ENCODE measurements at places on chromosomes 4 and X. TPM values are rescaled to one million over a fixed set of nuclear protein-coding genes. Genes with fewer than 3 reads are reported as not detected.

DNA sequence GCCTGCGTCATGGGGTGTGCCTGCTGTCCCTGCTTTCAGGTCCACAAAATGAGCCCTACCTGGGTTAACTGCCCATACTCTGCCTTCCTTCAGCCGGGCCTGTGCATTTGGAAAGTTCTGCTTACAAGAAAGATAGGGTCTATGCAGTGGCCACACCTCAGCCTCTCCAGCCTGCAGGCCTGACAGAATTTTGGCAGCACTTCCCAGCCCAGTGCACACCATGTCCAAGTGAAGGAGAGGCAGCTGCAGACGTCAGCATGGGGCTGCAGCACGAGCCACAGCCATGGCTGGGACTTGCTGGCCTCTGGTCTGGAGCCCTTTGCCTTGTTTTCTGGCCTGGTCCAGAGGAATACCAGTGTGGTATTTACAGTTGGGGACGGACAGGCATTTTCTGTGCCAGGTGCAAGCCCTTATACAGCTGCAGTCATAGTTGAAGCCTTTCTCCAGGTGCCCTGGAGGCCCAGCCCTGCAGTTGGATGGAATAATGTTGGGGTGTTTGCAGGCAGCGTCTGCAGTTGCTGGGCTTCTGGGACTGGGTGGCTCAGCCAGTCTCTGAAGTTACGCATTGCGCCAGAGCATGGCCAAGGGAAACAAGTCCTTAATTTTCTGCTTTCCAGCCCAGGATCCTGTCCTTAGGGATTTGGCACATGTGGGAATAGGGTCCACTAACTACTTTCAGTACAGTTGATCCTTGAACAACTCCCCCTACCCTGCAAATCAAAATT lies 26.2 kb downstream of the JADE1 start:
- DNase-seq, result no peak

Gene TMSB15C
- total RNA-seq, result 5.3 TPM

DNA sequence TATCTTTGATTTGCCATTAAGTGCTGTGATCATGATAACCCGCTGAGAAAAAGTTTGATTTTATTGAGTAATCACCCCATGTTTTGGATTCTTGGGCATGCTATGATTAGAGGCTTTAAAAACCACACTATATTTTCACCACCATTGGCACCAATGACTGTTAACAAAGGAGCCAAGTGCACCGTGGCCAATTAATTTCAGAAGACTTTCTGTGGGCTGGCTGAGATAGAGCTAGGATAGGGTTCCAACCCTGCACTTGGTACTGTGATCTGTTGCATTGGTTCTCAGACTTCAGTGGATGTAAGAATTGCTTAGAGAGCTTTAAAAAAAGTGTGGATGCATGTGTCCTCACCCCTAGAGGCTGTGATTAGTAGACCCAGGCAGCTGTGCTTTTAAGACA lies 32.4 kb downstream of the OCRL start:
- DNase-seq, result no peak

Gene SFRP2
- total RNA-seq, result not detected

- no peak for DNase-seq
Observed at GRCh38 chr4:87025614-87026041, 90.8 kb downstream of the AFF1 start.

DNA sequence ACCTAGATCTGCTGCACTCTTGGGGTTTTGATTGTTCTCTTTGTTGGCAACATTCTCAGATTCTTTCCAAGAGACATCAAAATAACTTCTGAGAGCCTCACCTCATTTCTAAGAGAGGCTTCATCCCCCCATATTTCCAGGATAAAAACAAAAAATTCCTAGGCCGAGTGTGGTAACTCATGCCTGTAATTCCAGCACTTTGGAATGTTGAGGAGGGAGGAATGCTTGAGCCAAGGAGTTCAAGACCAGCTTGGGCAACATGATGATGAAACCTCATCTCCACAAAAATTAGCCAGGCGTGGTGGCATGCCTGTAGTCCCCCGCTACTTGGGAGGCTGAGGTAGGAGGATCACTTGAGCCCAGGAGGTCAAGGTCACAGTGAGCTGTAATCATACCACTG lies 477.0 kb downstream of the INPP4B start:
- no peak for DNase-seq

Gene L1CAM
- 0.16 TPM for total RNA-seq

DNA sequence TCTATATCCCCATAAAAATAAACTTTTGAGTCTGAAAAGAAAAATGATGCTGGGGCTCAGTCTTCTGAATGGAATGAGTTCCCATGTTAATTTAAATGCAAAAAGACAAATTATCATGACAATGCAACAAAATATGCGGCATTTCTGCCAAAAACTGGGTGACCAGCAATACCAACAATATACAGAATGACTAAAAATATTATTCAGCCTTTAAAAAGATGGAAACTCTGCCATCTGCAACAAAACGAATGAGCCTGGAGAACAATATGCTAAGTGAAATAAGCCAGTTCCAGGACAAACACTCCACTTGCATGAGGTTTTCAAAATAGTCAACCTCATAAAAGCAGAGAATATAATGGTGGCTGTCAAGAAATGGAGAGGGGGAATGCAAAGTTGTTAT lies 558.5 kb downstream of the IL15 start:
- no peak for DNase-seq

GRCh38 chr4:1866189-1866661 lies 5.0 kb upstream of the NSD2 start:
- no peak for DNase-seq

Gene FGF16
- total RNA-seq, result not detected

DNA sequence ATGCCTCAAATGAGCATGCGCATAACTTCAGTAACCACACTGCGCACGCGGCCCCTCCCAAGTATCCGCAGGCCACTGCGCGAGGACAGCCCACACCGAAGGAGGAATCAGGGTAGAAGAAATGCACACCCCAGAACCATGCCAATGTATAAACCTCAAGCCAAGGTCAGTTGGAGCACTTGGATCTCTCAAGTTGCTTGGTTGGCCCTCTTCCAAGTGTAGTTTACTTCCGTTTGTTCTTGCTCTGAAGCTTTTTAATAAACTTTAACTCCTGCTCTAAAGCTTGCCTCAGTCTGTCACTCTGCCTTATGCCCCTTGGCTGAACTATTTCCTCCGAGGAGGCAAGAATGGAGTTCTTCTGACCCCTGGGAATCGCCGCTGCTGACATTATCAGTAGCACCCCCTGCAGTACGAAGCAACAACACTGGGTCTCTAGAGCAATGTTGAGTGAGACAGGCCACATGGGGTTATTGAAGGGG lies 22.0 kb upstream of the SPINK2 start:
- no peak for DNase-seq

DNA sequence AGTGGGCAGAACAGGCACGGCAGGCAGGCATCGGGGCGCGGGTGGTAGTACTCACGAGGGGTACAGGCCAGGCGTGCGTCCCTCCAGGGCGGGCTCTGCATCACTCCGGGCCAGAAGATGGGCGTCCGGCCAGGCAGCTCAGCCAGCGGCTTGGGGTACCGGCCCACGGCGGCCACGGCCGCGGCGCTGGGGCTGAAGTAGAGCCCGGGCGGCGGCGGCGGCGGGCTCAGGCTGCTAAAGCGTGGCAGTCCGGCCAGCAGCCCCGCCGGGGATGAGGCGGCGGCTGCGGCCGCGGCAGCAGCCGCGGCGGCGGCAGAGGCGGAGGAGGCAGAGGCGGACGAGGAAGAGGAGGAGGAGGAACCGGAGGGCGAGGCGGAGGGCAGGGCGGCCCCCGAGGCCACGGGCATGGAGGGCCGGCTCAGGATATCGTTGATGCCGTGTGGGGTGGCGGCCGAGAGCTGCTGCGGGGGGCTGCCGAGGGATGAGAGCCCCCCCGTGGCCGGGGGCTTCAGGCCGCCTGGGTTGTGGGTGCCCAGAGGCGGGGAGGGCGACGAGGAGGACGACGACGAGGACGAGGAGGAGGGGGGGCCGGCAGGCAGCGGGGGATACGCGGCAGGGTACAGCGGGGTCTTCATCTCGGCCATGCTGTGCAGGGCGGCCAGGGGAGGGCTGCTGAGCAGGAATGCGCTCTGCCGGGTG lies 1.4 kb downstream of the NKX6-1 start:
- no peak for DNase-seq

Gene ZAR1
- not detected for total RNA-seq

- DNase-seq, result no peak
Observed at GRCh38 chr4:76233083-76233482, 18.4 kb upstream of the FAM47E start.

Gene GPRIN3
- total RNA-seq, result 6.5 TPM

- no peak for DNase-seq
Observed at GRCh38 chr4:157978680-157979361, 194.0 kb downstream of the GASK1B start.

DNA sequence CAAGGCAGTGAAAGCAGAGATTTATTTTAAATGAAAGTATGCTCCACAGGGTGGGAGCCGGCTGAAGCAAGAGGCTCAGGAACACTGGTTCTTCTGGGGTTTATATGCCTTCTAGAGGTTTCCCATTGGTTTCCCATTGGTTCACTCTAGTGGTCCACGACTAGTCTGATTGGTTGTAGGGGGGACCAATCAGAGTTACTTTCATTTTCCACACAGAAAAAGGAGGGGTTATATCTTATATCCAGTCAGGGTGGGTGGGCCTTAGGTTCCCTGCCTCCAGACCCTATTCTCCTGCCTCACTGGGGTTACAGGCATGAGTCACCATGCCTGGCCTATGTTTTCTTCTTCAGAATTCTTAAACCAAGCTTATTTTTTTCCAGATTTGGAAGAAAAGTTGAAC lies 101.6 kb downstream of the KLHL8 start:
- DNase-seq, result no peak

DNA sequence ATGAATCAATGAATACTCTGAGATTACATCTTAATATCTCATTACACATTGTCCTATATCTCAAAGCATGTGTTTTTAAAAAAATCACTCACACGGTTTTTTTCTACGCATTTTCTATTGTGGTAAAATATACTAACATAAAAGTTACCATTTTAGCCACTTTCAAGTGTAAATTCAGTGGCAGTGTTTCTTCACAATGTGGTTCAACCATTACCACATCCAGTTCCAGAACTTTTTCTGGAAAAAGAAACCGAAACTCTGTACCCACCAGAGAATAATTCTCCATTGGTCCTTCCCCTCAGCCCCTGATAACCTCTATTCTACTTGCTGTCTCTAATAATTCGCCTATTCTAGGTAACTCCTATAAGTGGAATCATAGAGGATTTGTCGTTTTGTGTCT lies 35.3 kb upstream of the ACSL1 start:
- no peak for DNase-seq

Gene DGAT2L6
- total RNA-seq, result not detected

Gene CT45A1
- total RNA-seq, result not detected

DNA sequence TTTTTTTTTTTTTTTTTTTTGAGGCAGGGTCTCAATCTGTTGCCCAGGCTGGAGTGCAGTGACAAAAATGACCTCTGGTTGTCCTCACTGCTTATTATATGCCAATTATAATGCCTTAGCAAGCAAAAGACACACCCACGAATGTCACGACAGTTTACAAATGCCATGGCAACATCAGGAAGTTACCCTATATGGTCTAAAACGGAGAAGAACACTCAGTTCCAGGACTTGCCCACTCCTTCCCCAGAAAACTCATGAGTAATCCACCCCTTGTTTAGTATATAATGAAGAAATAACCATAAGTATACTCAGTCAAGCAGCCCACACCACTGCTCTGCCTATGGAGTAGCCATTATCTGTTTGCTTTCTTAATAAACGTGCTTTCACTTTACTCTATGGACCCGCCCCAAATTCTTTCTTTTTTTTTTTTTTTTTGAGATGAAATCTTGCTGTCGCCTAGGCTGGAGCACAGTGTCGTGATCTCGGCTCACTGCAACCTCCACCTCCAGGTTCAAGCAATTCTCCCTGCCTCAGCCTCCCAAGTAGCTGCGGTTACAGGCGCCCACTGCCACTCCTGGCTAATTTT lies 106.2 kb downstream of the SMIM20 start:
- DNase-seq, result no peak

DNA sequence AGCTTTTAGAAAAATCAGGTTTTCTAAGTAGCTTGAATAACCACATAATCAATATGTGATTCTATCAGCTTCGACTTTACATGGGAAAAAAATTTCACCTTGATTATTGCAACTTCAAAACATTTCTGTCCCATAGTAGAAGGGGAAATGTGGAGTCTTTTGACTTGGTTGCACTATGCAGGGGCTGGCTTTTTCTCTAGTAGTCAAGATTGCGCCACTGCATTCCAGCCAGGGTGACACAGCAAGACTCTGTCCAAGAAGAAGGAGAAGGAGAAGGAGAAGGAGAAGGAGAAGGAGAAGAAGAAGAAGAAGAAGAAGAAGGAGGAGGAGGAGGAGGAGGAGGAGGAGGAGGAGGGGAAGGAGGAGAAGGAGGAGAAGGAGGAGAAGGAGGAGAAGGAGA lies 84.9 kb downstream of the MAML3 start:
- no peak for DNase-seq

Gene FGA
- not detected for total RNA-seq

Gene PAGE2
- not detected for total RNA-seq

DNA sequence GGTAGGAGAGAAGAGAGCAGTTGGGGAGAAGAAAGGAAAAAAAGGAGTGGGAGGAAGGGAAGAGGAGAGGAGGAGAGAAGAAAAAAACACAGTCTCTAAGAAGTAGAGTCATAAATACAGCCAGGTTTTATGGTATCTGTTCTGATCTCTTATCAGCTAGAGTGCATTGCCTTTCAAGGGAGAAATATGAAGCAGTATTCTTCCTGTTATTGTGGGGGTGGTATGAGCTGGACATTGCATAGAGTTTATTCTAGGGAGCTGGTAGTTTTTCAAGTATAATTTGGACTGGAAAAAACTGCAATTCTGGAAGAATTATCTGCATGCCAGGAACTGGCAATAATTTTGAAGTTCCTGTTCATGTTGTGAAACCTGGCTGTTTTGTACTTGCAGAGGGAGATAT lies 54.9 kb upstream of the TAB3 start:
- no peak for DNase-seq

DNA sequence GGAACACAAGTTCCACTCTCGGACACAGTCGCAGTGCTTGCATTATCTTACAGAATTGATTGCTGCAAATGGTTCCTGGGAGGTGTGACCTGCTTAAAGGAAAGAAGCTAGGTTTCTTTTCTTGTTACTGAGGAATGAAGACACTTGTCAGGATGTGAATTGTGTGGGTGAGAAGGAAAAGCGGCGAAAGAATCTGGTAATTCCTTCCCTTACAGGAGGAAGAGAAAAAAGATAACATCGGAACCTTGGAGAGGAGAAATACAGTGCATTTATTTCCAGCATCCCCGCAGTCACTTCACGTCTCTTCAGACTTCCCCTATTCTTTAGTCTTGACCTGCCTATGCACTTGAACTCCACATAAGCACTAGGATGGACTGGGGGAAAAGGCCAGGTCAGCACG lies 389 bp upstream of the CCSER1 start:
- DNase-seq, result no peak

GRCh38 chrX:124335598-124335997 lies 3.1 kb downstream of the TEX13D start:
- DNase-seq, result no peak

Gene TBC1D8B
- total RNA-seq, result 0.88 TPM

Gene TMEM150C
- total RNA-seq, result not detected

GRCh38 chr4:9936129-9936644 lies 85.1 kb downstream of the SLC2A9 start:
- no peak for DNase-seq

GRCh38 chrX:154396973-154397887 lies 947 bp upstream of the RPL10 start:
- DNase-seq, result no peak

Measured in naive thymus-derived CD8-positive, alpha-beta T cell (primary cell).